H9 (cell line): ENCODE measurements at places on chromosomes 12 and 14.

DNA sequence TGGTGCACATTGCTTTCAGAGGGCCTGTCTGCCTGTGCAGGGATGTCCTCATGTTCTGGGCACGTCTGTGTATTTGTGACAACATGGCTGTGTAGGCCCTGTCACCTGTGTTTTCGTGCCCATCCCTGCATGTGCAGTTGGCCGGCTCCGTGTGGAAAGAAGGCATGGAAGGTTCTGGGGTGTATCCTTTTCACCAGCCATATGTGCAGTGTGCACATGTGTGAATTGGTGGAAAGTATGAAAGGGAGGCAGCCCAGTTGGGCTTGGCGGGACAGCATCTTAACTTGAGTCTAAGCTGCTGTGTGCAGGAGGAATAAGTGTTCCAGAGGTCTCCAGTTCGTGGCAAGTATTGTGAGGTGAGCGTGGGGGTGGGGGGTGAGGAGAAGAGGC is 669 bp downstream of the TSPAN11 start:
- DNase-seq, result no peak
- no peaks in the 10 kb centered on the region; the same call in 1 of the 2 replicates for H3K4me1 ChIP-seq
- H3K27me3 ChIP-seq, result peaks cover 8% of the 10 kb centered on the region; the same call in 1 of the 2 replicates
- peak overlapping the region; percentile 74 for H3K4me3 ChIP-seq
- no peak overlapping the region for H3K27ac ChIP-seq
- H3K36me3 ChIP-seq, result no peaks in the 10 kb centered on the region; the same call in 2 of the 3 replicates

- no peak overlapping the region for H3K4me3 ChIP-seq
- no peaks in the 10 kb centered on the region; the same call in 1 of the 2 replicates for H3K27me3 ChIP-seq
- H3K36me3 ChIP-seq, result no peaks in the 10 kb centered on the region
Measured at GRCh38 chr14:32865827-32866376, 72.8 kb upstream of the NPAS3 start.

DNA sequence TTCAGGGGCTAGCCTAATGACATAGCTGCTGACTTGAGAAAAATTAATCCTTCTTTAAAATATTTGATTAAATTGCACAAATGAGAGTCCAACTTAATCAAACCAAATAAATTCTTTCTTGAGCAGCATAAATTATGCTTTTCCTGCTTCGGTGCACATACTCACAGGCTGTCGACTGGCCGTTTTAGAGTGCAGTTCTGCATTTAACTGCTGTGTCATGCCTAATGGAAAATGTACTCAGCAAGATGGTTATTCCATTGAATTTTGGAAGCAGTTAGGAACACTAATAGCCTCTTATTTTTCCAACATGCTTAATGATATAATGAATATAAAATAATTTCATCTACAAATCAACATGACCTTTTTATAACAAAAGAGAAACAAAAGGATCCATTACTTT is 266.1 kb upstream of the LRIG3 start:
- no peaks in the 10 kb centered on the region for H3K36me3 ChIP-seq
- no peak overlapping the region for H3K4me3 ChIP-seq
- no peaks in the 10 kb centered on the region for H3K27me3 ChIP-seq
- H3K27ac ChIP-seq, result no peak overlapping the region

DNA sequence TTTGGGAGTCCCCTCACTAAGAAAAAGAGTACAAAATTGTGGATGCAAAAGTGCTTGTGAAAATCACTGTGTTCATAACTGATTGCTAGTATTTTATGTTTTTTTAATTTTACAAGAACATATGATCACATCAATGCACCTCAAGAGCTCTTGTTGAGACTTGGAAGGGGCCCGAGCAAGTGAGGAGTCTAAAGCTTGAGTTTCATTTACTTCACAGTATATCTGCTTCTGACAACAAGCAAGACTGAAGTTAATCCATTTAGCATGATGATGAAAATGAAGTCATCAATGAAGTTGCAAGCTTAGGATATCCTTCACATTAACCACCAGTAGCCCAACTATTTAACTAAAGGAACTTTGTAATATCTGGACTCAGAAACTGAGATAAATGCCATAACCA is 182.5 kb upstream of the DIO2 start:
- peaks cover 3% of the 10 kb centered on the region; the same call in 1 of the 2 replicates for H3K4me1 ChIP-seq
- no peak overlapping the region for H3K4me3 ChIP-seq
- no peaks in the 10 kb centered on the region for H3K36me3 ChIP-seq
- no peak for DNase-seq

- no peak overlapping the region for H3K27ac ChIP-seq
- peaks cover 88% of the 10 kb centered on the region for H3K36me3 ChIP-seq
- H3K4me3 ChIP-seq, result no peak overlapping the region
- no peaks in the 10 kb centered on the region for H3K27me3 ChIP-seq
- no peak for DNase-seq
Measured at GRCh38 chr12:31297572-31298514, 28.1 kb downstream of the SINHCAF start.

- no peak for DNase-seq
- no peaks in the 10 kb centered on the region for H3K27me3 ChIP-seq
- H3K4me3 ChIP-seq, result no peak overlapping the region
- H3K36me3 ChIP-seq, result no peaks in the 10 kb centered on the region; the same call in 2 of the 3 replicates
- H3K27ac ChIP-seq, result no peak overlapping the region
- H3K4me1 ChIP-seq, result peaks cover 9% of the 10 kb centered on the region; the same call in 1 of the 2 replicates
Measured at GRCh38 chr12:94287245-94287628, 138.9 kb downstream of the PLXNC1 start.

GRCh38 chr12:123533672-123534643 is at the start of gene RILPL1:
Gene RILPL1 (minus strand): TSS chr12:123533719. CDS start chr12:123533482, 237 bp downstream.
- H3K27ac ChIP-seq, result no peak within 1 kb of the TSS
- no peaks in the 10 kb centered on the region for H3K4me1 ChIP-seq
- H3K4me3 ChIP-seq, result peak within 1 kb of the TSS; percentile 77
- no peaks in the 10 kb centered on the region for H3K27me3 ChIP-seq
- peak; percentile 78 for DNase-seq

- no peaks in the 10 kb centered on the region for H3K36me3 ChIP-seq
- H3K27me3 ChIP-seq, result no peaks in the 10 kb centered on the region
- no peak overlapping the region for H3K27ac ChIP-seq
- H3K4me3 ChIP-seq, result no peak overlapping the region
Measured at GRCh38 chr14:42742084-42742483, 1135.4 kb downstream of the LRFN5 start.

DNA sequence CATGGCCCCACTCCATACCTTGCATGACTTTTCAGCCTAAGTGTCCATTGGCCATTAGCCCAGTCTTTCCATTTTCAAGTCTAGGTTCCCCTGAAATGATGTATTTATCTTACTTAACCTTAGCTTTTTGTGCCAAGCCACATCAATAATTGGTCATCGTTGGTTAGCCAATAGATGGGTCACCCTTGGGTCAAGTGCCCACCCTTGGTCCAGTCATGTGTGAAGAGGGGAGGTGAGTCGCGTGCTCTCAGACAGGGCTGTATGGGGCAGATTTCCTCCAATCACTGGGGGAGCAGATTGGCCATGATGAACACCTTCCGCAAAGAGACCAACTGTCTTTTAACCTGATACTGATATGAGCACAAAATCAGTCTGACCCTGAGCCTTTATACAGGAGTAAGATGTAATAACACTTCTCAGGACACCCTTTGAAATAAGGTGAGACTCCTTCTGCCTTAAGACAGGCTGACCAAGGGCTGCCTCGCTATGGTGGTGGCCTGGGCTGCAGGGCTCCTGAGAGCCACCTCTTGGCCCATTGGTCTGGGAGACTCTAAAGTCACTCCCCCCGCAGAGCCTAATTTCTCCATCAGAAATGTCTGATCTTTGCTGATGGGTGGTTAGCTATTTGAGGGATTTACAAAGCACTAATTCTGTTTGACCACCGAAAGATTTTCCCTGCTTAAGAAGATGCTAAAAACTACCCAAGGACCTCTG is 143.2 kb downstream of the ZFP36L1 start:
- no peaks in the 10 kb centered on the region; the same call in 1 of the 2 replicates for H3K4me1 ChIP-seq
- no peak overlapping the region for H3K27ac ChIP-seq
- DNase-seq, result peak; percentile 6
- H3K27me3 ChIP-seq, result no peaks in the 10 kb centered on the region

- H3K27ac ChIP-seq, result no peak overlapping the region
- DNase-seq, result no peak
- H3K4me3 ChIP-seq, result no peak overlapping the region
- H3K36me3 ChIP-seq, result no peaks in the 10 kb centered on the region
Measured at GRCh38 chr12:65308601-65309071, 30.2 kb downstream of the MSRB3 start.

GRCh38 chr12:78829690-78830089 is 34.9 kb upstream of the SYT1 start:
- no peak for DNase-seq
- H3K4me1 ChIP-seq, result no peaks in the 10 kb centered on the region; the same call in 1 of the 2 replicates
- no peaks in the 10 kb centered on the region for H3K27me3 ChIP-seq
- no peak overlapping the region for H3K4me3 ChIP-seq

- no peaks in the 10 kb centered on the region for H3K36me3 ChIP-seq
- H3K27ac ChIP-seq, result no peak overlapping the region
- no peaks in the 10 kb centered on the region for H3K27me3 ChIP-seq
Measured at GRCh38 chr14:94363151-94363624, 25.2 kb downstream of the SERPINA1 start.

DNA sequence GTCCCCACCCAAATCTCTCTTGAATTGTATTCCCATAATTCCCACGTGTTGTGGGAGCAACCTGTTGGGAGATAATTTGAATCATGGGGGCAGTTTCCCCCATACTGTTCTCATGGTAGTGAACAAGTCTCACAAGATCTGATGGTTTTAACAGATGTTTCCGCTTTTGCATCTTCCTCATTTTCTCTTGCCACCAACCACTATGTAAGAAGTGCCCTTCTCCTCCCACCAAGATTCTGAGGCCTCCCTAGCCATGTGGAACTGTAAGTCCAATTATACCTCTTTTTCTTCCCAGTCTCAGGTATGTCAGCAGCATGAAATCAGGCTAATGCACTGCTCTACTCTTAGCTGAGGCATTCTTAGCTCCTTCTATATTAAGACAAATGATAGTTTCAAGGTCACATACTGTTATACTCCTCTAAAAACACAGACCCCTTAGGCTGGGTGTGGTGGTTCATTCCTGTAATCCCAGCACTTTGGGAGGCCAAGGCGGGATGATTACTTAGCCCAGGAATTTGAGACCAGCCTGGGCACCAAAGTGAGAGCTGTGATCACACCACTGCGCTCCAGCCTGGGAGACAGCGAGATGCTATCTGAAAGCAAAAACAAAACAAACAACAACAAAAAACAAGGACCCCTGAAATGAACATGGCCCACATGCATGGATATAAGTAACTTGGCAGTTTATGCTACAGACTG is 3.6 kb downstream of the SCAF11 start:
- H3K27me3 ChIP-seq, result no peaks in the 10 kb centered on the region
- H3K4me1 ChIP-seq, result no peaks in the 10 kb centered on the region
- H3K27ac ChIP-seq, result no peak overlapping the region
- H3K36me3 ChIP-seq, result peaks cover 30% of the 10 kb centered on the region
- H3K4me3 ChIP-seq, result no peak overlapping the region

DNA sequence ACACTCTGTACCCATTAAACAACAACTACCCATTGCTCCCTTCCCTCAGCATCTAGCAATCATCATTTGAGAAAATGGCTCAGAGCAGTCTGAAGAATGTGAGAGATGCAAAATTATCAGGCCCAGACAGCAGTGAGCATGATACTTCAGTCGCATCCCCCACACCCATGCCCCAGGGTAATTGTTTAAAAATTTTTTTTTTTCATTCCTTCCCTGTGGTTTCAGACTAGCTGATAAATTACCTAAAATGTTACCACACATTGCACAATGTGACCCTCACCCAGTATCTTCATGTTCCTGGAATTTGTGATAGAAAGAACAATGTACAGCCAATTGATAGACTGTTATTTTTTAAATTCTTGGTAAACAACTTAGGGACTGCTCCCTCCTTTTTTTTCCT is 11.3 kb upstream of the USP15 start:
- no peak overlapping the region for H3K27ac ChIP-seq
- H3K27me3 ChIP-seq, result no peaks in the 10 kb centered on the region
- no peak overlapping the region for H3K4me3 ChIP-seq
- no peak for DNase-seq
- H3K4me1 ChIP-seq, result no peaks in the 10 kb centered on the region

DNA sequence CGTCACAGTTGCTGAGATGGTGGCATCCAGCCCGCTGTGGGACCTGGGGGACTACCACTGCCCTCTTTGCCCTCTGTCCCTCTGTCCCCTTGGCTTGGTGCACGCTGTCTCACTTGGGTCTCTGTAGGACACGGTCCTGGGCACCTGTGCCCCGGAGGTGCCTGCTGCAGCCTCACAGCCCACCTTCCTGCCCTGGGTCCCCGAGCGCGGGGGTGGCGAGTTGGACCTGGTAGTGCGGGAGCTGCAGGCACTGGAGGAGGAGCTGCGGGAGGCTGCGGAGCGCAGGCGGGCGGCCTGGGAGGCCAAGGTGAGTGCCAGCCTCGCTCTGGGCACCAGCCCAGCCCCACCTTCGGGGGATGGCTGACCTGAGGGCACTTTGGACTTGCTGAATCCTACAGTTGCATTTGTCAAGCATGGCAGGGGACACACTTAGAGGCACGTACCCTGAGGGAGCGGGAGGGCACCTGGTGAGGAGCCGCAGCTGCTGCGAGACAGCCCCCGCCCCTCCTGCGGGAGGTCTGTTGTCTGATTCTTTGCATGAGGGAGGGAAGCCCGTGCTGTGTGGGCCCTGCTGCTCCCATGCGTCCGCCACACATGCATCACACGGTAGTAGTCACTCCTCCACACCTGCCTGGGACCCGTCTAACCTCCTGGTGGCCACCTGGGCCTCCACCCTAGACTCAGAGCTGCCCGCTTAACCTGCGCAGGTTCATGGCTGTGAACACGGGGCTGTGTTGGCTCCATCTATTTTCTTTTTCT is 6.8 kb downstream of the TEDC1 start:
- no peaks in the 10 kb centered on the region for H3K4me1 ChIP-seq
- H3K27ac ChIP-seq, result no peak overlapping the region
- DNase-seq, result peak; percentile 26
- peaks cover 5% of the 10 kb centered on the region; the same call in 1 of the 2 replicates for H3K36me3 ChIP-seq

GRCh38 chr12:93195511-93195910 is 182.2 kb upstream of the NUDT4 start:
- H3K4me3 ChIP-seq, result no peak overlapping the region
- H3K27ac ChIP-seq, result no peak overlapping the region
- H3K36me3 ChIP-seq, result 0 out of 2 replicates have a peak, but pooled peaks cover 7% of the 10 kb centered on the region
- DNase-seq, result no peak
- H3K27me3 ChIP-seq, result no peaks in the 10 kb centered on the region

- H3K4me1 ChIP-seq, result peaks cover 2% of the 10 kb centered on the region; the same call in 1 of the 2 replicates
- no peak overlapping the region for H3K27ac ChIP-seq
- no peak overlapping the region for H3K4me3 ChIP-seq
- H3K27me3 ChIP-seq, result no peaks in the 10 kb centered on the region
- DNase-seq, result no peak
- H3K36me3 ChIP-seq, result no peaks in the 10 kb centered on the region
Measured at GRCh38 chr12:65532764-65533163, 254.3 kb downstream of the MSRB3 start.

DNA sequence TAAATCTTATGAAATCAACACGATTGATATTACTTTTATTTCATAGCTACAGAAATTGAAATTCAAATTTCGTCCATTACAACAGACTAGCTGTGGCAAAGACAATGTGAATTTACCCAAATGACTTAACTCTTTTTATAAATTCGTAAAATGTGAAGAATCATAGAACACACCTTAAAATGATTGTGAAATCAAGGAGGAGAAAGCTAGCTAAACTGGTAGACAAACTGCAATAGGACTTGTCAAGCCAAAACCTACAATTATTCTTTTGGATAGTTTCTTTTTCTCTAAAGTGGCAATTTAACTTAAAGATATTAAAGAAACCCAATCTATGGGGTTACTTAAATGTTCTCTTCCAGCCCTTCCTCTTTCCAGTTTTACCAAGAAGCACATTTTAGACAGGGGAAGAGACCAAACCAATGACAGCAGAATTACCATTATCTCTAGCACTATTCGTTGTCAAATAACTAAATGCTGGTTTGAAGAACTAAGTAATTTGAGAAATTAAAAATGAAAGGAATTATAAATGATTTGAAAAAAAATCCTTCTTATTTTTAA is 807 bp upstream of the SLC16A7 start:
- no peak overlapping the region for H3K27ac ChIP-seq
- H3K36me3 ChIP-seq, result no peaks in the 10 kb centered on the region
- no peaks in the 10 kb centered on the region for H3K4me1 ChIP-seq
- no peaks in the 10 kb centered on the region; the same call in 1 of the 2 replicates for H3K27me3 ChIP-seq
- DNase-seq, result no peak
